ENCODE measurements at places on chromosomes 2 and 18.
A peak's percentile ranks its signal among the peaks of the same experiment; 100 is the strongest.

- DNase-seq, result no peak
Observed at GRCh38 chr2:191748059-191748461, 70.1 kb downstream of the NABP1 start.

DNA sequence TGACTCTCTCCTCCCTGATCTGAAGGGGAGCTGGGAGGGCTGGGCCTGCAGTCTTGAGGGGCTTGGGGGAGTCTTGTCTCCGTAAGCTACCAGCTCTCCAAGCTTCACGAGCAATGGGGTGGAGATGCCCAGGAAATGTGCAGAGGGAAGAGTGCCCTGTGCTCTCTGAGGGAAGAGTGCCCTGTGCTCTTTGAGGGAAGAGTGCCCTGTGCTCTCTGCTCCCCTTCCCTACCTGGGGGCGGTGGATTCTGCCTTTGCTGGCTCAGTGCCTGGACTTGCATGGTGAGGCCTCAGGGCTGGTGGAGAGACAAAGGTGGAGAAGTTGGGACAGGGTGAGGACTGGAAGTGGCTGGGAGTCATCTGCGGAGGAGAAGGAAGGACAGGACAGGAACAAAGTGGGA lies 72.7 kb downstream of the TWIST2 start:
- no peak for DNase-seq

- DNase-seq, result no peak
Observed at GRCh38 chr18:3236470-3236869, 11.1 kb upstream of the MYL12A start.

- DNase-seq, result no peak
Observed at GRCh38 chr2:152874955-152875354, 156.5 kb downstream of the ARL6IP6 start.

DNA sequence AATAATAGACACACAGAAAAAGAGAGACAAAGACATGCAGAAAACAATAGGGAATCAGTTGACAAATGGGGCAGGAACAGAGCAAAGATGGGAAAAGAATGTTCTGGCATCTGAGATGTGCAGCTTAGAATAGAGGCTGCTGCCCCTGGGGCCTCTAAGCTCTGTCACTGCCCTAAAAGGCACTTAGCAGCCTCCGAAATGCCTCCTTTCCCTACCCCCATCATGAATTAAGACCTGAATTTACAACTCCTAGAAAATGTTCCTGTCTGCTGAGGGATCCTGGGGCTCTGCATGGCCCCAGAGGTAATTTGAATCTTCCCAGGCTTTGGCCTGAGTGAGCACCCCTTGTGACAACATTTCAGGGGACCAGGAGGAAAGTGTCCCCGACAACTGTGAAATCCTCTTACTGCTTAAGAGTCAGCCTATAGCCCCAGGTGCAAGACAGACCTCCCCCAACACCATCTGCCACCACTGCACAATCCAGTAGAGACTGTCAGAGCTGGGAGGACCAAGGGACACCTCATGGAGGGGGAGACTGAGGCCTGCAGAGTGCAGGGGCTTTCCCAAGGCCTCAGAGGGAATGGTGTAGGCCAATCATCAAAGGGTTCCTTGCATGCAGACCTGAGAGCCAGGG lies 24.8 kb downstream of the MRPL35 start:
- DNase-seq, result no peak

- DNase-seq, result no peak
Observed at GRCh38 chr2:161420406-161421074, 4.4 kb downstream of the TBR1 start.

DNA sequence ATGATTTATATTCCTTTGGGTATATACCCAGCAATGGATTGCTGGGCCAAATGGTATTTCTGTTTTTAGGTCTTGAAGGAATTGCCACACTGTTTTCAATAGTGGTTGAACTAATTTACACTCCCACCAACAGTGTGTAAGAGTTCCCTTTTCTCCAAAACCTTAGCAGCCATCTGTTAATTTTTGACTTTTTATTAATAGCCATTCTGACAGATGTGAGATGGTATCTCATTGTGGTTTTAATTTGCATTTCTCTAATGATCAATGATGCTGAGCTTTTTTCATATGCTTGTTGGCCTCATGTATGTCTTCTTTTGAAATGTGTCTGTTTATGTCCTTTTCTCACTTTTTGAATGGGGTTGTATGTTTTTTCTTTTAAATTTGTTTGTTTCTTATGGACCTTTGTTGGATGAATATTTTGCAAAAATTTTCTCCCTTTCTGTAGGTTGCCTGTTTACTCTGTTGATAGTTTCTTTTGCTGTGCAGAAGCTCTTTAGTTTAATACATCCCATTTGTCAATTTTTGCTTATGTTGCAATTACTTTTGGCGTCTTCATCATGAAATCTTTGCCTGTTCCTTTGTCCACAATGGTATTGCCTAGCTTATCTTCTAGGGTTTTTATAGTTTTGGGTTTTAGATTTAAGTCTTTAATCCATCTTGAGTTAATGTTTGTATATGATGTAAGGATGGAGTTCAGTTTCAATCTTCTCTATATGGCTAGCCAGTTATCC lies 119.7 kb upstream of the XIRP2 start:
- no peak for DNase-seq

GRCh38 chr2:169739351-169739750 lies 5.7 kb downstream of the KLHL23 start:
- no peak for DNase-seq

- no peak for DNase-seq
Observed at GRCh38 chr2:51813247-51813646, 781.3 kb upstream of the NRXN1 start.

GRCh38 chr2:188721784-188722183 lies 252.4 kb upstream of the COL3A1 start:
- DNase-seq, result no peak

DNA sequence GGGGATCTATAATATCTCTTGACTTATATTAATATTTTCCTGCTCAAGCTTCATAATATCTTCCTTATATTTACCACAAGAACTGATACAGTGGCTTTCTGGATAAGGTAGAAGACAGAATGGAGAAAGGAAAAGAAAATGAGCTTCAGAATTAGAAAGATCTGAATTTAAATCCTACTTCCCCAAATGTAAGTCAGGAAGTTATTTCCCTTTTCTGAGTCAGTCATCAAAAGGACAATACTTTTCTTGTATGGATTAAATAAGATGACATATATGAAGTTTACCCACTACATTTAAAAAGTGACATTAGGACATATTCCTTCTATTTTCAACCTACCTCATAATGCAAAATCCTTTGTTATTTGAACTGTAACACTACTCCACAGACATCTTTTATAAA lies 19.0 kb downstream of the KRCC1 start:
- DNase-seq, result no peak

GRCh38 chr2:33018271-33018670 lies 71.5 kb downstream of the LTBP1 start:
- DNase-seq, result no peak

DNA sequence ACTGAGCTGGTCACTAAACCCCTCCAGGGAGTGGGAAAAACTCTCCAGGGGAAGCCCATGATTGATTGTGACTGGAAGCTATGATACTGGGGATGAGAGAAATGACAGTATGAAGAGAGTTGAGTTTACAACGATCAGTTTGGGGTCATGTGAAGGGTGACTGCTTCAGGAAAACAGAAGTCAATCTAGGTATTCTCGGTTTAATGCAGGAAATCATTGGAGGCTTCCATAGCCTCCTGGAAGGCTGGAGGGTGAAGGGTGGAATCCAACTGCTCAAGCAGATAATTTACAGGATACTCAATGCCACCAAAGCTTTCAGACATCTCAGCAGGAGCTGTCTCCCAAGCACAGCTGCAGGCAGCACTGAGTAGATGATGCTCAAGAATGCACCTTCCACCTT lies 154.6 kb downstream of the ZNF516 start:
- no peak for DNase-seq

- DNase-seq, result no peak
Observed at GRCh38 chr2:64635976-64636911, 17.5 kb downstream of the SERTAD2 start.

GRCh38 chr2:60966507-60967405 lies 50.8 kb upstream of the PEX13 start:
- DNase-seq, result no peak

GRCh38 chr2:212940816-212941215 lies 210.6 kb downstream of the IKZF2 start:
- DNase-seq, result no peak

- no peak for DNase-seq
Observed at GRCh38 chr18:32424696-32425095, 46.0 kb downstream of the GAREM1 start.

- DNase-seq, result no peak
Observed at GRCh38 chr2:218028189-218028495, 25.3 kb upstream of the TNS1 start.

GRCh38 chr2:41782306-41783158 lies 265.3 kb upstream of the PKDCC start:
- peak; percentile 56 for DNase-seq

DNA sequence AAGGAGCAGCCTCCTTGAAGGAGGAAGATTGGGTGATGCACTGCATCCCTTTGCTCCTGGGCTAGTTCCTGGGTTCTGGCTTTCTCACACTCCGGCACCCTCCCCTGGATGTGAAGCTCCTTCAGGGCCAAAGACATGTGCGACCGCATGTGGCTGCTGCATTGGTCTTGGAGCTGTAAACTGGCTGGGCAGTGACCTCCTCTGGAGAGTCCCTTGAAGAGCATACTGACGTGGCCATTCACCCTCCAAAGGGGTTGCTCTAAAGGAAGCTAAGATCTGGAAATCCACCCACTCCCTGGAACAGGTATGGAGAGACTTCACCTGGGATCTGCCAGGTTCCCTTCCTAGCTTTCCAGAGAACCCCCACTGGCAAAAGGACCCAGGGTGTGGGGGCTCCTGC lies 62.1 kb downstream of the TMEM17 start:
- DNase-seq, result no peak

DNA sequence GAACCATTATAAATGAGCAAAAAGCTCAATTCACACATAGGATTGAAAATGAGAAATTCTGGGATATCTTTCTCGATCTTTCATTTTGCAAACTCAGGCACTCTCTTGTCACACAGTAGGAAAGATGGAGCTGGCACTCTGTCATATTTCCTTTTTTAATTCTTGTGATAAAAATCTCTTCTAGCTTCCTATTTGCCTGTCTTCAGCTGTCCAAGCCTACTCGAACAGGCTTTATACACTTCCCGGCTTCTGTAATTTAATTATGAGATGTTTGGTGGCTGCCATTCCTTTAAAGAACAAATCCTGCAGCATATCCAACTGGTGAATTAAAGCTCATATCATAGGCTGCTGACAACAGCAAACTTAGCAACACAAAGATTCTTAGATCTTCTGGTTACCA lies 1484.3 kb upstream of the PIK3C3 start:
- DNase-seq, result no peak

GRCh38 chr2:8551622-8552074 lies 130.2 kb upstream of the ID2 start:
- peak; percentile 75 for DNase-seq

DNA sequence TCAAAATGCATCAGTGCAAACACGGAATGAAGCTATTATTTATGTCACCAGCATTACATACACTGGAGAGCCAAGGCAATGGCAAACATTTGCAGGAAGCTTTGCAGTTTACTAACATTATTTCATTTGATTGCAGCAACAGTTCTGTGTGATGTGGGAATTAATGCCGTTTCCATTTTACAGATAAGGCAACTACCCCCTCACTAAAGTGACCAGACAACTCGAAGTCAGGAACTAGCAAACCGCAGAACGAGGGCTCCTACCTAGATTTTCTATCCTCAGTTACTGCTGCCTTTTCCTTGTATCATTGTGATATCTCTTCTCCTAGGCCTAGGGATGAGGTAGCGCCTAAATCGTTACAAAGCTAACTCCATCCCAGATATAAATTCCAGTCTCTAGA lies 85.5 kb downstream of the COLEC12 start:
- DNase-seq, result no peak

DNA sequence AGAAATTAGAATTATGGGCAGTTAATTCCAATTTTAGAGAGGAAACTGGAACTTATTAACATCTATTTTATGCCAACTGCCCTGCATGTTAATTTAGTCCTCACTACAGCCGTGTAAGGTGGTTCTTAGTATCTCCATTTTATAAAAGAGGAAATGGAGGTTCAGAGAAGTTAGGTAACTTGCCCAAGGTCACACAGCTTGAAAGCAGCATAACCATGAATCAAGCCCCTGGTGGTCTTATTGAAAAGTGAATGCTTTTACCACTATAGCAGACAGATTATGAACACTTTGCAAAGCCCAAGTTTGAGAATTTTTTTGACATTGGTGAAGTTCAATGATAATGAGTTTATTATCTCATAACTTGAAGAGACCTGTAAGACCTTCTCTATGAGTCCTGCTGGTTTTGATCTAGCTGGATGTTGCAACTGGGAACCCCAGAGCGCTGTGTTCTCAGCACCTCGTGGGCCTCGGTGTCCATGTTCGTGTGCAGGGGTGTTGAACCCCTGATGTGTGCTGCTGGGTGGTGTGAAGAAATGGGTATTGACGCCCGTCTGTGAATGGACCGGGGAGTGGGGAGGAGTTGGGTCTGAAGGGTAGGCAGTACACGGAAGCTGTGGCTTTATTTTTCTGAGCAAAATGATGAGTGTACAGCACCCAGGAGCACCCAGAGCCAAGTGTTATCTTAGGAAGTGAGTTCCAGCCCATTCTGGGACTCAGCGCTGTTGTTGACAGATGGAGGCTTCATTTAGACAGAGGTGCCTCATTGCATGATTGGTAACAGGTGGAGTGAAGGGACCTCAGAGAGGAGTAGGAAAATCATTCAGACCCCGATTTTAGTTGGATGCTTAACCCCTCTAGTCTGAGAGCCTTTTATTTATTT lies 9.7 kb downstream of the GREB1 start:
- DNase-seq, result no peak

GRCh38 chr2:100813527-100813926 lies 6.4 kb upstream of the NPAS2 start:
- DNase-seq, result no peak

Measured in activated CD8-positive, alpha-beta memory T cell treated with anti-CD3 and anti-CD28 coated beads for 24 hours (primary cell).